Non-pigmented ciliary epithelial cell (primary cell): ENCODE measurements at places on chromosomes 5 and 9.

DNA sequence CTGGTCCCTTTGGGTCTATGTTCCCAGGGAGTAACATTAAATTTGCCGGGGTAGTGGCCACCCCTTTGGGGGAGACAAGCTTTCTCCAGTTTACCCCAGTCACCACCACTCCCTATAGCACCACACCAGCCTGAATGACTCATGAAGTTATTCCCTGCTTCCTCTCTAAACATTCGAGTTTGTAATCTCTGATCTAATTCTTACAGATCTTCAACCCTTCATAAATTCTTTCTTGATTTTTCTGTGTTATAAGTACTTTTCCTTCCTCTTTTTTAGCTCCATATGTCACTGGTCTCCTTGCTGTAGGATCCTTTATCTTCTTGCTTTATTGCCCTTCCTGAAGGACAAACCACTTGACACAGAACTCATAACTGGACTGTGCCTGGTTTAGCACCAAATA, 55.6 kb downstream of the GNA14 start:
- no peak for DNase-seq

DNA sequence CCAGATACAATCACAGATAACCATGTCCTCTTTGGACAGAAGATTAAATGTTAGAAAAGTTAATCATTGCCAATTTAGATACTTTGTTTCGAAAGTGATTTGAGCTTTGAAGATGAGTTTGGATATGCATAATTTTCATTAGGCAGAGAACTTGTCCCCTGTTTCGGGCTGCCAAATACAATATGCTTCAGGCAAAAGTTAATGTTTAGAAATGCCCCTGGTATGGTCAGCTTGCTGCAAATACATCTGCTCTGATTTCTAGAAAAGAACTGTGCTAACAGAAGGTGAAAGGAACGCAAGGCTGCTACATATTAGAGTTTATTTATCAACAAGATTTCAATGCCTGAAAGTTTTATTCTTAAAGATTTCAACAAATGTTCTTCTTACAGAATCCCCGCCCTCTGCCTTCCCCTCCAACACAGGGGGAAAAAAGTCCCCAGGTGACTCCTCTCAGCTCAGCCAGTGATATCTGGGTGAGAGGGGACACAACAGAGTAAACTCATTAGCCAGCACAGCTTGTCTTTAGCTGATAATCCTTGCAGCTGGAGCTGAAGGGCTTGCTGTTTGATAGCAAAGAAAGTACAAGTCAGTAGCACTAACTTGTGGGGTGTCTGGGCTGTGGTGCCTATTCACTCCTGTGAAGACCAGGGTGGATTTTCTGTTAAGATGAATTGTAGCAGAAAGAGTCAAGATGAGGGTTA, 435.7 kb downstream of the DMAC1 start:
- DNase-seq = no peak

- DNase-seq = no peak
Measured at GRCh38 chr5:141709699-141710267, 27.8 kb upstream of the ARAP3 start.

GRCh38 chr5:17077440-17078233, 139.8 kb upstream of the BASP1 start:
- no peak for DNase-seq

DNA sequence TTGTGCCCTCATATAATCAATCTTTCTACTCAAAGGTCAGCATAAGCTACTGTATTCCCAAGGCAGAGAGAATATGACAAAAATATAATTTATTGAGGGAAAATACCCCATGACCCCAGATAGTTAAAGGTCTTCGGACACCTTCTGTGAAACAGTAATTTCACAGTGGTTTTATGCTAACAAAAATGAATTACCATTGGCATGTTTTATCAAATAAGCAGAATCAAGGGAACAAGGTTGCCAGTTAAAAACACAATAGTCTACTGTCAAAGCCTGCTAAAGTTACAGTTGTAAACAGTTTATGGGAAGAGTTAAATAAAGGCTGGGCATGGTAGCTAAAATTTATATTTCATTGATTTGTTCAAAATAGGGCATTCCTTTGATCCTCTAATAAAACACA, 154.3 kb downstream of the GIN1 start:
- no peak for DNase-seq

GRCh38 chr9:4108754-4109465, 191.0 kb downstream of the GLIS3 start:
- DNase-seq = no peak

- DNase-seq = no peak
Measured at GRCh38 chr5:56269216-56269927, 36.2 kb upstream of the ANKRD55 start.
